ENCODE measurements at places on chromosomes 12 and 14.

- no peak for DNase-seq
These were observed 3.0 kb downstream of the TRMT5 start for GRCh38 chr14:60977847-60978246.

DNA sequence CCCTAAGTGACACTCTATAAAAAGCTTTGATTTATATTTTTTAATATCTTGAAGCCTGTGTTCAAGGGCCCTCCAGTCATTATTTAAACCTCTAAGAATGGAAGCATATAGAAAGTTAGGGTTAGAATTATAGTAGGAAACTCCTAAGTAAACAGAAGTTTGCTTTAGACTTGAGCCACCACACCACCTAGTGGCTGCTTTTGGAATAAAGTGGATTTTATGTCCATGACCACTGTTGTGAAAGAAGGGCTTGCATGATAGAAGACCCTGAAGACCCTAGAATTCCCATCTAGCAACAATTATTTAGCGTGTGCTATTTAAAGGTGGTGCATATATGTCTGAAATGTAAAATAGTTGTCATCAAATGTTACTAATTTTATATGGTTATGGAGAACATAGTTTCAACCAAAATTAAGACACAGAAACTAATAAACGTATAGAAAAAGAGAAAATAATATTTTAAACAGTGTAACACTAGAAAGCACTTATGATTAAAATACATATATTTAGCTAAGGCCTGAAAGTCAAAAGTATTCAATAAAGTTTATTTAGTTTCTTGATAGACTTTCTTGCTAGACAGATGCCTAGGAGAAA lies 21.3 kb downstream of the LRRIQ1 start:
- peak; percentile 39 for DNase-seq

DNA sequence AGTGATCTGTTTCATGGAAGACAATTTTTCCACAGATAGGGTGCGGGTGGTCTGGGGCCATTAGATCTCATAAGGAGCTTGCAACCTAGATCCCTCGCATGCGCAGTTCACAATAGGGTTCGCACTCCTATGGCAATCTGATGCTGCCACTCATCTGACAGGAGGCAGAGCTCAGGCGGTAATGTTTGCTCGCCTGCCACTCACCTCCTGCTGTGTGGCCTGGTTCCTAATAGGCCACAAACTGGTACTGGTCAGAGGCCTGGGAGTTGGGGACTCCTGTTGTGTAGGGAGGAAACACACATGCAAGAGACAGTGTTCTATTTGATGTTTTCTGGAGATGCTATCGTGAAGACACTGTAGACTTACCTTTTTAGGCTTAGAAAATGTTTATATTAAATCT lies 77.0 kb upstream of the FGD4 start:
- DNase-seq: no peak

GRCh38 chr12:111443586-111443985 lies 37.9 kb downstream of the SH2B3 start:
- peak; percentile 77 for DNase-seq

- peak; percentile 64 for DNase-seq
These were observed 2.7 kb downstream of the RAP1B start for GRCh38 chr12:68613209-68613904.

- no peak for DNase-seq
These were observed 10.4 kb downstream of the CORO1C start for GRCh38 chr12:108720757-108721514.

- no peak for DNase-seq
These were observed 98.5 kb downstream of the SINHCAF start for GRCh38 chr12:31227401-31227981.

GRCh38 chr12:14961466-14962152 lies at the start of gene ARHGDIB:
TSS of gene ARHGDIB (minus strand) at chr12:14961601. CDS start at chr12:14950712, 10,889 bp downstream.
- peak; percentile 91 for DNase-seq

DNA sequence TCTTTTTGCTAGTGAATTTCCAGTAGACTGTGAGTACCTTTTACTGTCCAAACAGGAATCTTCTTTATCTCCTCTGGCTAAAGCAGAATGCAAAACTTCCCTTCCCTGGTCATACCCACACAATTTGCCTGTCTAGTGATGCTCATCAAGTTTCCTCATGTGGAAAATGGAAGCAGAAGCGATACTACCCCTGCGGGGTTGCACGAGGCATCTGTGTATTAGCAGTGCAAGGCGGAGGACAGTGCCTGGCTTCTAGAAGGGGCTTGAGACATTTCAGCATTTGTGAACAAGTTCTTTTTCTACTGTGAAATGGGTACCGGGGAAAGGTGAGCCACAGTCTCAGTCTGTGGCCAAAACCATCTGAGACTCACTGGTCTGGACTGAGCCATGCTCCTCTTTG lies 340.9 kb downstream of the AACS start:
- DNase-seq: no peak

GRCh38 chr12:78120866-78121560 lies 290.3 kb downstream of the NAV3 start:
- DNase-seq: no peak

- peak; percentile 87 for DNase-seq
These were observed 62.4 kb downstream of the ADCK1 start for GRCh38 chr14:77862154-77862786.

- no peak for DNase-seq
These were observed 8.3 kb downstream of the FZD10 start for GRCh38 chr12:130170611-130171010.

DNA sequence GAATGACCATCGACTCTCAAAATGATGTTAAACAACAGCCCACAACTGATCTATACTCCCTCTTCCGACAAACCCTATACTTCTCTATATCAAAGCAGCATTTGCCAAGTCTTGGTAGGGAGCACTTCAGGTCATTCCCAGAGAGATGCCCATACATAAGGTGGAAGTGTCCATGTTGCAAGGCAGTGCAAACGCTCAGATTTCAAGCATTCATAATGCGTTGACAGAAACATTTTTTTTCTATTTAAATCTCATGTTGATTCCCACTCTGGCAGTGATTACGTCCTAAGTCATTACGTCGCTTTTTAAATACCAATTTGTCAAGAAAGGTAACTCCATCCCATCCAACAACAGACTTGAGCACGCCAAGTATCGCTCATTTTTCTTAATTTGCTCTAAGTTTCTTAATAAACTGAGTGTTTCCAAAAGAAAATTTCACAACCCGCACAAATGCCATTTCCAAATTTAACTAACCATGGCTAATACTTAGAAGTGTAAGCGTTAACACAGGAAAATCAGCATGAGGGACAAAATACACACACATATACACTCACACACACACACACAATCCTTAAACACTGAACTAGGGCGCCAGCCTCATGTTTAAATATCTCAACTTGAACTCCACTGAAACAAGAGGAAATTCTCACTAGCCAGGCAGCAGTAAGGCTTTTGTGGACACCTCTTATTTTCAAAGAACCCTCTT lies 1.1 kb downstream of the GXYLT1 start:
- no peak for DNase-seq

DNA sequence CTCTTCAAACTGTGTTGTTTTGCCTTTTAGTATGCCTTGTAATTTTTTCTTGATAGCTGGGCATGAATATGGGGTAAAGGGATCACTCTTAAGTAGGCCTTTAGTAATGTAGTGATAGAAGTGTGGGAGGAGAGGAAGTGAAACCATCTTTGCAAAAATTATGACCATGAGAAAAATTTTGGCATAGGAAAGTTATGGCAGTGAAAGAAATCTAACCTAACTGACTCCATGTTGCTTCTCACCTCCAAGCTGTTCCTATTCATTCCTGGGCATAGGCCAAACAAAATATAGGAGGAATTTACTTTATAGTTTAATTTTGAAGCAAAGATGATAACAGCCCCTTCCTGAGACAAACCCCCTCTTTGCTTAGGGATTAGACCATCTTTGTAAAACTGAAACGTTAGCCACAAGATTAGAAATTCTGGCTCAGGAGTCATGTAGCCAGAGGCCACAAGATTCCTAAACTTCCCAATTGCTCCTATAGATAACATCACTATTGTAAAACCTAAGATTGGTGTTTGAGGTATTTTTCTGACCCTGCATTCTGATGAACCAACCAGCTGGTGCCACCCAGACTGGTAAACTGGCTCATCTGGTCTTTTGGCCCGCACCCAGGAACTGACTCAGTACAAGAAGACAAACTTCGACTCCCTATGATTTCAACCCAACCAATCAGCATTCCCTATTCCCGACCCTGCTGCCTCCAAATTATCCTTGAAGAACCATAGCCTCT lies 45.8 kb downstream of the CRADD start:
- DNase-seq: no peak

DNA sequence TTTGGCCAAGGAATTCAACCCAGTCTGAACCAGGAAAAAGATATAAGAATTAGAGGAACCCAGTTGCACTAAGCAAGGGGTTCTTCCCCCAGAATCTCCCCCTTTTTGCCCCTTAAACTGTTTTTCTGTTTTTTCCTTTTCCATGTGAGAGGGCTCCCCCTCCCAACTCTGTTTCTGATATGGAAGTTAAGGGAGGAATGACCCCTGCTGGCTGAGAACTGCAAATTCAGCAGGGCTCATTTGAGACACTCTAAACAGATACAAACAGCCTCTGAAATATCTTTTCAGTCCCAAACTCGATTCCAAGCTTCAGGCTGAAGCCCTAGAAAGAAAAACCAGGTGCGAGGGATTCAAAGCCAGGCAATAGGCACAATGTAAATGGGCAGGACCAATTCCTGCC lies 132.7 kb downstream of the SLC41A2 start:
- peak; percentile 32 for DNase-seq

DNA sequence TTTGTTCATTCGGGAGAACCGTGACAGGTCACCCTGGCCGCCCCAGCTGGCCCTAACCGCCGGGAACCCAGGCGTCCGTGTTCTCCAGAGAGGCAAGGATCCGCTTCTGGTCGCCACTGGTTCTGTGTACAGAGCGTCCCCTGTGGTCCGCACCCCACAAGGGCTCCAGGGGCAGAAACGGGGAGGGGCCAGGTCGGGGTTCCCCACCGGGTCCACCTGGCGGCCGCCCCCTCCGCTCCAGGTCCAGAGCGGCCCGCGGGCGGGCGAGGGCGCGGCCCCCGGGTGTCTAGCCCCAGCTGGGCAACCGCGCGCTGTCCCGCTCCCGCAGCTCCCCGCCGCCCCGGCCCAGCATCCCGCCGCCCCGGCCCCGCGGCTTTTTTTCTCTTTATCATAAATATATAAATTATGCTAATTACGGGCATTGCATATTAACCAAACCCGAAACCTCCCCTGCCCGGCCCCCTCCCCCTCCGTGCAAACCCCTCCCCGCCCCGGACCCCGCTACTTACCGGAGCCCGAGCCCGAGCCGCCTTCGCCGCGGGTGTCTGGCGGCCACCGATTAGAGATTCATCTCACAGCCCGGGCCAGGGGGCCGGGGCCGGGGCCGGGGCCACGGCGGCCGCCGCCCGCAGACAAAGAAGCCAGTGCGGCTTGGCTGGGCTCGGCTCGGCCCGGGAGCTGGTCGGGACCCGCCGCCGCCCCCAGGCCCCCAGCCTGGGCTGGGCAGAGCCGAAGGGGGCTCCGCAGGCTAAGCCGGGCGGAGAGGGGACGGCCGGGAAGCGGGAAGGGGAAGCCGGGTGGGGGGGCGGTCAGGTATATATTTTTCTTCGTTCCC lies 512 bp downstream of the POU6F1 start:
- DNase-seq: peak; percentile 54

DNA sequence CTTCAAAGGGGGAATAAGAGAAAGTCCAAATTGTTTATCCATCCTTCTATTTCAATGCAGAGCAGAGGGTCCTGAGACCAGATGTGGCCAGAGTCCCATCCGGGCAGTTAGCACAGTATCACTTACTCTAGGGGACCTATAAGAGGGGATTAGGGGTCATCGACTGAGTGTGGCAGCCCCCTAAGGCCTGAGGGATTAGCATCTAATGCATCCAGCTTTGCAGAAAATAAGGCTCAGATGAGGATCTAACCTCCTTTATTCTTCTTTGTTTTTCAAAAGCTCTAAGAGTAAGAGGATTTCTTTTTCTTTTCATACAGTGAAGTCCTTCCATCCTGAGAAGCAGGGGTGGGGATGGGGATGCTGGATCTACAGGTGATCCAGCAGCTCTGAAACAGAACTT lies 43.5 kb downstream of the NEUROD4 start:
- no peak for DNase-seq
